DND-41 (cell line): ENCODE measurements at places on chromosomes 1 and 21.

DNA sequence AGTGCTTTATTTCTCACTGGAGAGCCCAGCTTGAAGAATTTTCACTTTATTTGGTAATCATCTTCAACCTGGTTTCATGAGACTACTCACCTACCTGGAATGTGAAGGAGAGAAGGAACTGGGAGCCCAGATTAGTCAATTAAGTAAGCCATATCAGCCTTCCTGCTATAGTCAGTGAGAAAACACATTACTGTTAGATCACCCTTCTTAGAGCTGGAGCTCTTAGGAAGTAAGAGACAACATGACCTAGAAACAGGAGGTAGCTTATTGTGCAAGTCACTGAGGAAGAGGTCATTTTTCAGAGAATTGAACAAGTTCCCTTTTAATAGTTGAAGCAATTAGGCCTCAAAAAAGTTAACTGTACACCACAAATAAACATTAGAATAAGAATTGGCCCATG lies 49.2 kb upstream of the TEKT2 start:
- no peak for DNase-seq

GRCh38 chr1:21706151-21706835 lies 37.1 kb upstream of the RAP1GAP start:
- no peak for DNase-seq

DNA sequence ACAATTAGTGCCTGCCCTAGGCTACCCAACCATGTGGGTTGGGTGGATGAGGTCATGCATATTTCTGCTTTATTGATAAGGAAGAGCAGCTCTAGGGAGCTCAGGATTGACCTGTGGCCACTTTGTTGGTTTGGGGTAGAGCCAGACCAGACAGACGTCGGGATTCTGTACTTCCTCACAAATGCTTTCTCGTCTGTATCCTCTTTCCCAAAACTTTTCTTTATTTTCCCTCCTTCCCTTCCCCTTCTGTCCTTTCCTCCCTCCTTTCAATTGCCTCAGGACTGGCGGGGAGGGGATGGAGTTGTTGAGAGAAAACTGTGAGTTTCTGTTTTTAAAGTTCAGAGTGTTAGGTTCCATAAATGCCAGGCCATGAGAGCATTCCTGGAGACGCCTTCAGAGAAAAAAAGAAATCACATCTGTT lies 68.0 kb downstream of the UCK2 start:
- DNase-seq, result no peak

- no peak for DNase-seq
Observed at GRCh38 chr1:90155721-90156487, 161.0 kb downstream of the ZNF326 start.

DNA sequence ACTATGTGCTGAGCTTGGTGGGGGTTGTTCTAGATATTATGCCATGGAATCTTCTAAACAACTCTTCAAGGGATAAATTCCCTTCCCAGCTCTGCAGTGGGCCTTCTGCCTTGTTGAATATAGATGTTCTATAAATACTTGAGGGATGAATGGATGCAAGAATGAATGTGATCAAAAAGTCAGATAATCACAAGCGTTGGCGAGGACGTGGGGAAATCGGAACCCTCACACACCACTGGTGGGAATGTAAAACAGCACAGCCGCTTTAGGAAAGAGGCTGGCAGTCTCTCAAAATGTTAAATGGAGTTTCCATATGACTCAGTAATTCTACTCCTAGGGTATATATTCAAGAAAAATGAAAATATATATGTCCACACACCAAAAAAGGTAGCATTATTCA lies 19.0 kb downstream of the SDC3 start:
- no peak for DNase-seq

DNA sequence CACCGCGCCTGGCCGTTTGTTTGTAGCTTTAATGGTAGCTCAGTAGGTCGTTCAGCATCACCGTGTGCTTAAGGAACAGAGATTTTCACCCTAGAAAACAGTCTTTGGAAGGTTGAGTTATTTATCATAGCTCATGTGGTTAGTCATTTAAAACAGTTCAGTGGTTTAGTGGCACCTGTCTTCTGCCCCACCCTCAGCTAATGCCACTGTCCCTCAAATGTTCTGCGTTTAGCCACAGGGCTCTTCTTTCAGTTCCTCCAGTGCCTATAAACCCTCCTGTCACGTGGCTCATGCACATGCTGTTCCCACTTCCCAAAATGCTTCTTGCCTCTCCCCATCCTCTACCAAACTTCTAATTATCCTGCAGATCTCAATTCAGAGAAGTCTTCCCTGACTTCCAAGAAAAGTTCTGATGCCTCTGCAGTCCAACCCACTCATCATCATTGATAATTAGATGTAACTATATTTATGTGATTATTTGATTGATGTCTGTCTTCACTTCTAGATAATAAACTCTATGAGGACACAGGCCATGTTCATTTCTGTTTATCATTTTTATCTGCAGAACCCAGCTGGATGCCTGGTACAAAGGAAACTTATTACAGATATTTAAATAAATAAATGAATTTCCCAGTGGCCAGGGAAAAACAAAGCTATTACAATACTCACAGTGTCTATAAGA lies 14.4 kb upstream of the DIPK1A start:
- no peak for DNase-seq

- DNase-seq, result no peak
Observed at GRCh38 chr21:34881839-34882371, 167.2 kb downstream of the RUNX1 start.

DNA sequence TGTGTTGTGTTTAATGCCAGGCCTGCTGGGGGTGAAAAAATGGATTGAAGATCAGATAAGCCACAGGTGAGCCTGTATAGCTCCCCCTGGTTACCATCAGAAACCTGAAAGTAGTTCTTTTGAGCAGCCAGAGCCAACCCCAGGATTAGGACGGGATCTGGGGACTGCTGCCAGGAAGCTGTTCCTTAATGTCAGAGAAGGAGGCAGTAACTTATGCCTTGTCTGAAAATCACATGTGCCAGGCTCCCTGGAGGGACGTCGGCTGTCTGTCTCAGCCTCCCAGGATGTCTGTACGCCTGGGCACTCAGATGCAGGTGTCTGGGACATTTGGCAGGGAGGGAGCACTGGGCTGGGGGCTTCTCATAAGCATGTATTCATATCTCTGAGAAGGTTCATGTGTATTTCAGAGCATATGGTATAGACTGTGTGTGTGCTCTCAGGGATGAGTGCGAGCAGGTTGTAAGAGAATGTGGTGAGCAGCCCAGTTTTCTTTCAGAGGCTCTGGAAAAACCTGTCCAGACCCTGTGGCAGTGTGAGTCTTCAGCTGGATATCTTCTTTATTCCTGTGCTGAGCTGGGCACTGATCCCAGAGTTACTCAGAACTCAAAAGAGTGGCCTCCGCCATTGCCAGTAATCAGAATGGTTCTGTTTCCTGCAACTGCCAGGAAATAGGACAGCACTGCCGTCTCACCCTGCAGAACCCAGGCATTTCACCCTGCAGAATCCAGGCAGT lies 2.8 kb downstream of the FAM43B start:
- no peak for DNase-seq

GRCh38 chr1:9724706-9725476 lies 73.4 kb downstream of the PIK3CD start:
- DNase-seq, result peak; percentile 72

- DNase-seq, result no peak
Observed at GRCh38 chr1:169869426-169869825, 24.3 kb downstream of the SCYL3 start.

DNA sequence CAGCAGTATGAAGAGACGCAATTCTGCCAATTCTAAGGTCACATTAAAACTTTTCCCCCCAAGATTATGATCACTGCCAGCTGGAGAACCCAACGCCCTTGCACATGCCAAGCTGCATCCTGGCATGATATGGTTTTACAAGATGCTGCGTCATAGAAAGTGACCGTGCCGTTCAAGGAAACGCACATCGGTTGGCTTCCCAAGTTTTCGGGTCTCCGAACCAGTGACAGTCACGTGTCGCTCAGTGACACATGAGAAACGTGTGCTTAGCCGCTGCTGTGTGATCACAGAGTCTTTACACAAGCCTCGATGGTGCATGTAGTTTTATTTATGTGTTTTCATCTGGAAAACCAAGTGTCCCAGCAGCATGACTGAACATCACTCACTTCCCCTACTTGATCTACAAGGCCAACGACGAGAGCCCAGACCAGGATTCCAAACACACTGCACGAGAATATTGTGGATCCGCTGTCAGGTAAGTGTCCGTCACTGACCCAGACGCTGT lies 7.4 kb downstream of the SMIM1 start:
- DNase-seq, result no peak

DNA sequence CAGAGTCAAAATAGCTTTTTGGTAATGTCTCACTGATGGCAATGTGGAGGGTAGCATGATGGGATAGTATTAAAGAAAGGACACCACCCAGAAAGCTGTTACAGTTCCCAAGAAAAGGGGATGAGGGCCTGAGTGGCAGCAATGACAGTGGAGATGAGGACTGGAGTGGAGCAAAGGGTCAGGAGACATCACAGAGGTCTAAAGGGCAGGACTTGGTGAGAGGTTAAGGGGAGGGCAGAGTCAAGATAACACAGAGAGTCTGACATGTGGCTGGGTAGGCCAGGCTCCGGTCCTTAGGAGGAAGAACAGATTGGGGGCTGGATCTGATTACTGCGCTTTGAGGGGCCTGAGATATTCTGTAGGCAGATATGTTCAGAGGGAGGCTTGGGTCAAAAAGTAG lies 19.3 kb downstream of the ELF3 start:
- DNase-seq, result no peak

DNA sequence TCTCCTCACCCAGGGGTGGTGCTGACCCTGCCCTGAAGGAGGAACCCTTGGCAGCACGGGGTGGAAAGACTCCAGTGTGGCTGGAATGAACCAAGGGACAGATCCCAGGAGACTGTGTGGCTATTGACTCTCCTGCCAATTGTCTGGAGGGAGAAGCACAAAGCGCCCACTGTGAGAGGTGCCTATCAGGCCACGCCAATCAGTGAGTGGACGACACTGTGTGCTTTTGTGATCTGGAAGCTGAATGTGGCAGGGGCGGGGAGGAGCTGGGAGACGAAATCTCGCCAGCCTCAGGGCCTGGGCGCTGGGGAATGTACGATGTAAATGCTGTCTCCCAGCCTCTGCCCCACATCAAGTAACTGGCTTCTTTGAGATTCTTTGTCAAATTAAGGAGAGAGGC lies 167.1 kb downstream of the ZBTB18 start:
- no peak for DNase-seq

DNA sequence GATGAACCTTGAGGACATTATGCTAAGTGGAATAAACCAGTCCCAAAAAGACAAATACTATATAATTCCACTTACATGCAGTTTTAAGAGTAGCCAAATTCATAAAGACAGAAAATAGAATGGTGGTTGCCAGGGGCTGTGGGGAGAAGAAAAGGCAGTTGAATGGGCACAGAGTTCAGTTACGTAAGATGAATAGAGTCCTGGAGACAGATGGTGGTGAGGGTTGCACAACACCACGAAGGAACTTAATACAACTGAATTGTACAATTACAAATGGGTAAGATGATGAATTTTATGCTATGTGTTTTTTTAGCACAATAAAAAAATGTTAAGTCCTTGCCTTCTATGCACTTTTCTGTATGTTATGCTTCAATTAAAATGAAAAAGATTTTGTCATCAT lies 66.6 kb downstream of the CD34 start:
- no peak for DNase-seq

DNA sequence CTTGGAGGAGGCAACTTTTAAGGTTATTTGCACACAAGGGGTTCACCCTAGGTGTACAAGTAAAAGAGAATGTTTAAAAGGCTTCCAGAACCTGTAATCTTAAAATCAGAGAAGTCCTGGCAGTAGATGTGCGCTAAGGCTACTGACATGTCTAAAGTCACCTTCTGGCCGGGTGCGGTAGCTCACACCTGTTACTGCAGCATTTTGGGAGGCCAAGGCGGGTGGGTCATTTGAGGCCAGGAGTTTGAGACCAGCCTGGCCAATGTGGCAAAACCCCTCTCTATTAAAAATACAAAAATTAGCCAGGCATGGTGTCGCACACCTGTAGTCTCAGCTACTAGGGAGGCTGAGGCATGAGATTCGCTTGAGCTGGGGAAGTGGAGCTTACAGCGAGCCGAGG lies 20.3 kb upstream of the DEGS1 start:
- DNase-seq, result no peak
